ENCODE measurements at places on chromosomes 4 and X.

DNA sequence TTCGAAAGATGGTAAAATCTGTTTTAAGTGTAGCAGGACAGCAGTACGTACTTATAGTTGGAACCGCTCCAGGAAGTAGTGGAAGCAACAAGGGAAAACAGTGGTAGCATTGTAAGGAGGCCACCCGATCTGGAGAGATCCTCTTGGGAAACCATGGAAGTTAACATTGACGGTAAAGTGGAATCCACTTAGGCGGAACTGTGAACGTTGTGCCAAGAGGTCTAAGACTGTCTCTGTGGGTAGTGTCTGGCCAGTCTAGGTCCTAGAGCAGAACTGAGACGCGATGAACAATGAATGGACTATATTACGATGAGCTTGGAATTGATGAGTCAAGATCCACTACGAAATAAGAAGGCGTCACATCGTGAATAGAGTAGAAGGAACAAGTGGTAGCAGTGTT is 124.0 kb downstream of the TENM3 start:
- no peak for DNase-seq

DNA sequence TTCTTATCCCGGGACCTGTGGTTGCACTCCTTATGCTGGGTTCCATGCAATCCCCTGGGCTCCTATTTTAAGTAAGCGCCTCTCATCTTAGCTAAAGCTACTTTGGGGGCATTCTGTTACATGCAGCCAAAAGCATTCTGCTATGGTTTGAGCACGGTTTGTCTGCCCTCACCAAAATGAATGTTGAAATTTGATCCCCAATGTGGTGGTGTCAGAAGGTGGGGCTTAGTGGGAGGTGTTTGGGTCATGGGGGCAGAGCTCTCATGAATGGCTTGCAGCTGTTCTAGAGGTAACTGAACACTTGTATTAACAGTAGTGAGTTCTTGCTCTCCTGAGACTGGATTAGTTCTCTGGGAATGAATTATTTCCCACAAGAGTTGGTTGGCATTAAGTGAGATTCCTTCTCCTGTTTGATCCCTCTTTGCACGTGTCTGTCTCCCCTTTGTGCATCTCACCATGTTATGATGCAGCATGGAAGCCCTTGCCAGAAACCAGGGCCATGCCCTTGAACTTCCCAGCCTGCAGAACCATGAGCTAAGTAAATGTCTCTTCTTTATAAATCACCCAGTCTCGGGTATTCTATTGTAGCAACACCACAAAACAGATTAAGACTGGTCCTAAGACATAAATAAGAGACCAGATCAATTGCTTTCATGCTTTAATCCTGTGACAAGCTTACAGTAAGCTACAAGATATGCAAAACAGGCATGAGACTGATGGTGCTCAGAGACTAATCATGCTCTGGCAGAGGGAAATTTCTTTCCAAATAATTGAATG is 141.8 kb downstream of the TSPAN5 start:
- no peak for DNase-seq

GRCh38 chr4:73718375-73719373 is 21.7 kb upstream of the CXCL8 start:
- no peak for DNase-seq

DNA sequence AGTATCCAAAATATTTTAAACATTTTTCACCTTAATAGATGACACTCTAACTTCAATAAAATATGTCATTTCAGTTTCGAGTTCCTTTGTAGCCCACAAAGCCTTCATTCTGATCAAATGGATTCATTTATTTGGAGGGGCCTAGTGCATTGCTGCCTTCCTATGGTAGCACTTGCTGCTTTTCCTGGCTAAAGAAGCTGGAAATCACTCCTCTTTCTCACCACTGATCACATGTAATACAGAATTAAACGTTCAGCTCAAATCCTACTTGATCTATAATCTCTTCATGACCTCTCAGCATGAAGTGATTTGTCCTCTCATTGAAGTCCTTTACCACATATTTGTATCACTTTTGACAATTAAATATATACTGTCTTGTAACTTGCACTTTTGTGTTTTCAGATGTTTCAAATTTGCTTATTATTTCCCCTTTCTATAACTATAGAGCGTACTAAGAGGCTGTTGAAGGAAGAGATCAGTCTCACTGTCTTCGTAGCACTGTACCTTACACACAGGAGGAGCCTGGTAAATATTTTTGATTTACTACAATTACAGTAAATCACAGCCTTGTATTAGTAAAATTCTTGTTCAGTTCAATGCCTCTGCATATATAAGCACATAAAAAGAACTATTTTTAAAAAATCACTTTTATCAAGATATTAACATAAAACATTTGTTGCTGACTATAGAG is 555 bp downstream of the CFI start:
- DNase-seq: no peak

DNA sequence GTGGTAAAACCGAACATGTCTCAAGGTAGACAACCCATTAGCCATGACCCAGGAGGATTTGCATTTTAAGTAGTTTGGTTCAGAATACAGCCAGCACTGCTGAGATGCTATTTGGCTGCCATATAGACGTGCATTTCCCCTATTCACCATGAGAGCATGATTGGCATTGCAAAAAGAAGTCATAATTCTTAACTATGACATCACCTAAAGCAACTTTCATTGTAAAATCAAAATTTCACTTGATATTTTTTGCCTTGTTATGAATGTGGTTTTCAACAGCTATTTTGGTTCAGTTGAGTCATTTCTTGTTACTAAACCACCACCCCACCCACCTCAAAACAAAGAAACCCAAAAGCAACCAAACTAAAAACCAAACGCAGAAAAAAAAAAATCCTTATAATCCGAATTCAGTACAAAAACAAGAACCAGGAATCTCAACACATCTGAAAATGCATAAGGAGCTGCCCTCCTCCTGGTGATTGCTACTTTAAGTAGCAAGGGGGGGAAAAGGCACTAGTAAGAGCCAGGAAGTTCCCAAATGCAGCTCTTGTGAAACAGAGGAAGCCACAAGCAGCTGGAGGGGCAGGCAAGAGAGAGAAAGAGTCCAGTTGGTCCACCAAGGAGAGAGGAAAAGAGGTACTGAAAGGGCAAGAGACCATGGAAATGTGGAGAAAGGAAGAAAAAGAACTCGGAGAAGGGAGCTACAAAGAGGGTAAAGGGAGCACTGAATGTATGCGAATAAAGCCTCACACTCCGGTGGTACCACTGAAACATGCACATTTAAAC is 3.1 kb downstream of the SLITRK4 start:
- DNase-seq: no peak

GRCh38 chr4:104896660-104897645 is 249.7 kb upstream of the TET2 start:
- DNase-seq: no peak

- DNase-seq: no peak
Observed at GRCh38 chr4:64882311-64883086, 473.2 kb upstream of the TECRL start.

DNA sequence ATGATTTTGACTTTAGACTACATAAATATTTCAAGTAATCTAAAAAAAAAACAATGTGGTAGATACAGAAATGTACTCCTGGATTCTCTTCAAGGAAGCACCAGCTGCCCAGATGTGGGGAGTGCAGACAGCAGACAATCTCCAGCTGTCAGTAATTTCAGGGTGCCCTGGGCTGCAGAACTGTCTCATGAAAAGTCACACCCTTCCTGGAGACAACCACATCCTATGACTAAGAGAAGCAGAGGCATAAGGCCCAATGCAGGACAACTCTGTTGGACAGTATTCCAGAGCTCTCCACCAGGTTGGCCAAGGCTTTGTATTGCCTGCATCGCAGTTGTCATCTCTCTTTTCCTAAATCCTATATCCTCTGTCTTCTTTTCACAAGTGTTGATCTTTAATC is 34.4 kb upstream of the BLTP1 start:
- peak; percentile 4 for DNase-seq

DNA sequence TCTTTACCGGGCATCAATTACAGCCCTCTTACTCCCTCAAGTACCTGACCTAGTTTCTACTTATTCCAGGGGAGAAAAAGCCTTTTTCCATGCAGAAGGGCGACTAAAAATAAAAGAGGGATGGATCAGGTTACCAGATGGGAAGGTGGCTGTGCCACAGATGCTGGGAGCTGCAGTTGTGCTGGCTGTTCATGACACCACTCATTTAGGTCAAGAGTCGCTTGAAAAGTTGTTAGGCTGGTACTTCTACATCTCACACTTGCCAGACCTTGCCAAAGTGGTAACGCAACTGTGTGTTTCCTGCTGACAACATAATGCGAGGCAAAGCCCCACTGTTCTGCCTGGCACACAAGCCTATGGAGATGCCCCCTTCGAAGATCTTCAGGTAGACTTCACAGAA is 148.4 kb upstream of the FGF16 start:
- no peak for DNase-seq

- peak; percentile 97 for DNase-seq
Observed at GRCh38 chr4:14168919-14169318, 541.4 kb upstream of the BOD1L1 start.

DNA sequence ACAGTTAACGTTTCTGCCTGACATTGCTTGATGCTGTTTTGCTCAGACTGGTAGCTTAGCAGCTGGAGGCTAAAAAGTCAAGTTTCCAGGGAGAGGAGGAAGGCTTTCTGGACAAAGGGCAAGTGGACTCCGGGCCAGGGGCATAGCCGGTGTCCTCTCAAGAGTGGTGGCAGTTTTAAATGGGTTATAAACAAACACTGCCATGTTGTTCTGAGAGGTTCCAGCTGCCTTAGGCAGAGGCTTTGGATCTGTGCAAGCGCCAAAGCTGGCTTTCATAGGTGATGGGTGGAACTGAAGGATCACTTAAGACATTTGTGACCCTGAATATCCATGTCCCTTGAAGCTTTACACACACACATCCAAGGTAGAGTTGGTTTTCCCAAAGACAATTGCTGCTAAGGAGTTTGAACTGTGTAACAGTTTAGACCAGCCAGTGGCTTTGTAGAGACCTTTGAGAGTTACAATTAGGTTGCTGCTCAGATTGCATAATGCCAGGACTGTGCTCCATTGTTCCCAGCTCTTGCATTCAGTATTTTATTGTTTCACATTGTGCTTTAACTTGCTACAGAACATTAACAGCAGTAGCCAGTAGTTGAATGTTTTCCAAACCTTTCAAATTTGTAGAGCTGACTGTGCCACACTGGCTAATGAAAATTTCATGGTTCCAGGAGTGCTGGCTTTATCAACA is 54.1 kb upstream of the AP1S2 start:
- DNase-seq: no peak

DNA sequence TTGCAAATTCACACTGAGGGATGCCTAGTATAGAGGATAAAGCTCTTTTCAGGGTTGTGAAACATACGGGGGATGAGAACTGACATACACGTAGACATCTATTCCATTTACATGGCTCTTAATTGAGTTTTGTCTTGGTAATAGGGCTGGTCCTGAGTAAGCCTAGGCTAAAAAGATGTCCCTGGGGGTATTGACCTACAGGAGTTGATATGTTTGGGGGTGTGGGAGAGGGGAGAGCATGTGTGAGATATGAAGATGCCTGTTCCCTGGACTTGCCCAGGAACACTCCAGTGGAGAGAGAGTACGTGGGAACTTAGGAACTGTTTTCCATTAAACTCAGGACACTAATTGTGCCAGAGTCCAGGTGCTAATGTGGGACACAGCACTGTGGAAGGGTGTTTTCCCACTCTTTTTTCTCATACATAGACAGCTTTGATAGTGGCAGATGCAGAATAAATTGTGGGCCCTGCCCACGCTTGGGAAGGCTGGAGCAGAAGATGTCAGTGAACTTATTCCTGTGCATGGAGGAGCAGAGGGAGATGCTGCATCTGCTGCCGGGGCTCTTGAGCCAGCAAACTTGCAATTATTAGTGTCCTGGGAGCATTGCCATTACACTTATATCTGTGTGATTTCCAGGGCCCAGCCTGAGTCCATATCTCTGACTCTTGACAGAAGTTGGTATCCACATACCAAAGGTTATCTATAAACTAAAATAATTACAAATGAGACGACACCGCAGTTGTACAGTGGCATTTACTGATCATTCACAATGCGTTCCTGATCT is 20.7 kb downstream of the SYNPO2 start:
- DNase-seq: no peak

GRCh38 chr4:83266689-83267088 is 17.9 kb downstream of the COQ2 start:
- DNase-seq: no peak

DNA sequence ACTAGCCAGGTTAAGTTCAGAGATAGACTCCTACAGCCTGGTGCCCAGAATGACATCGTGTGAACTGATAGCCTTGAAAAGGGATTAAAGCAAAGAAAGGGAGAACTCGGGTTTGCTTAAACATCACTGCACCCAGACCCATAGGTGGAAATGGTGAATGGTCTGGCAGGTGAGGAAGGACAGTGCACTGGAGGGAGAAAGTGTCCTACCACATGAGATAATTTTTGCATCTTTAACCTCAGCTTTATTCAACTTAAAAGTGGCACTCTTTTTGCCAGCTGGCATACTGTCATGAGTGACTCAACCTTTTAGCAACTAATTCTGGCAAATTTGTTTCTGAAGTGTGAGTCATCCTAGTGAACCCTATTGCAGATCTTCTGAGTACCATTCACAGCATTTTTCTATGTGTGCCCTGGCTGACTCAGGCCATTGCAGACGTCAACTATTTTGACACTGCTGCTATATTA is 53.0 kb upstream of the DAPP1 start:
- peak; percentile 68 for DNase-seq

- DNase-seq: no peak
Observed at GRCh38 chr4:139227729-139228404, 50.8 kb upstream of the ELF2 start.

DNA sequence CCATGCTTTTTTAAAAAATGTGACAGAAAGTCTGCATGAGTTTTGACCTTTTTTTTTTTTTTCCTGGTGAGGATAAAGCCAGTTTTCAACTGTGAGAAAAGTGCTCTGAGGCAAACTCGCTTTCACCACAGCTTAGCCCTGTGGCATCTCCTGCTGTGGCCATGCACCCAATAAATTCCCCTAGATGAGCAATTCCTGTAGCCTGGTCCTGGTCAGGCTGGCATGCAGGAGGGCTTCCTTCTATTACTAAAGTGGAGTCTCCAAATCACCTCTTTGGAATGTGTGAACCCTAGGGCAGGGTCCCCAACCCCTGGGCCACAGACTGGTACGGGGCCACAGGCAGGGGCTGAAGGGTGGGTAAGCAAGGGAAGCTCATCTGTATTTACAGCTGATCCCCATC is 265.4 kb downstream of the RAPGEF2 start:
- DNase-seq: no peak

- no peak for DNase-seq
Observed at GRCh38 chrX:104695593-104695992, 129.6 kb downstream of the IL1RAPL2 start.

DNA sequence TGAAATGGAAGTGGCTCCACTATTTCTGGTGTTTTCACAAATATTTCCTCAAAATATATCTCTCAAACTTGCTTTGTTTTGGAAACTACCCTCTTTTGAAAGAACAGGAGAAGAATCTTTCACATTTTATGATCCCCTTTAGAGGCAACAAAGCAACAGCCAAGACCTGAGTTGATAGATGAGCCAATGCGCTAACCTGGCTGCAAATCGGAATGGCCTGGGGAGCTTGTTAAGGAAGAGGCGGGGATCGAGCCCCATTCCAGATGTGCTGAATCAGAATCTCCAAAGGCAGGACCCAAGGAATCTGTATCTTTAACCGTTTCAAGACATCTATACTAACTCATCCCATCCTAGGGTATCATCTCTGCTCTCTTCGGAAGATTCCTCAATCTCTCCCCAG is 181.3 kb downstream of the GPC3 start:
- DNase-seq: no peak
